CD4-positive, alpha-beta T cell treated with Interleukin-12 subunit alpha and Interleukin-12 subunit beta, for 1 hour (primary cell): ENCODE measurements at places on chromosomes 4 and X.
A peak's percentile ranks its signal among the peaks of the same experiment; 100 is the strongest.

DNA sequence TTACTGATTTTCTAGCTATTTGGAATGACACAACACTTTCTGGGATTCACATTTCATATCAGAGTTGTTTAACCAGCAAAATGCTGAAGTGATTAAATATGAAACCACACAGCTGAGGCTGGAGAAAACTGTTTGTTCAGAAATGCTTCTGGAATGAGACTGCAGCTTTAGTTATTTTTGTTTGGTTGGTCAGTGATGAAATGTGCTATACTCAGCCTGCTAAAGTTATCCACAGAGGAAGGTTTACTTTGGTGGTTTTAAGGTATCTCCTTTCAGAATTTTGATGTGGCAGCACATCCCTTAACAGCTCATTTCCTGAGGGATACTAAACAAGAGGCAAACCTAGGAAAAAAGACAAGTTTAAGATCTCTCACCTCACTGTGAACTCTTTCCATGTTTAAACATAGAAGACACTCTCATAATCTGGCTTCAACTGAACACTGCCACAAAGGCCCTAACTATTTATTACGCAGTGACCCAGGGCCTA is 106.6 kb upstream of the PDE5A start:
- no peak for DNase-seq

- DNase-seq: no peak
Measured at GRCh38 chr4:182846036-182846435, 71.2 kb downstream of the DCTD start.

DNA sequence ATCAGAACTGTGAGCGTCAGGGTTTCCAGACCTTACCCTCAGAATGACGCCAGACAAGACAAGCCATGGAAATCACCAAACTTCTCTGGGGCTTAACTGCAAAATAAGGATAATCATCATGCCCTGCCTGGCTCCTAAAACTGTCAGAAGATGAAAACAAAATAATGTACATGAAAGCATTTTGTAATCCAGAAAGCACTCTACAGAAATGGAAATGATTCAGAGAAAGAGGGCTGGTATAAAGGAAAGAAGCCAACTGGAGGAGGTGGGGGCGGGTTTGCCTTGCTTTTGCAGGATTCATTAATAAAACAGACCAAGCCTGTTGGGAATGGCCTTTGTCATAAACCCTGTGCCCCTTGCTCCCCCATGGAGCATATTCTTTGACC is 47.3 kb downstream of the SEPSECS start:
- no peak for DNase-seq

- DNase-seq: no peak
Measured at GRCh38 chrX:119708936-119709335, 16.0 kb upstream of the SEPTIN6 start.

GRCh38 chrX:150847088-150847487 is 51.4 kb downstream of the CD99L2 start:
- DNase-seq: no peak

GRCh38 chrX:120999413-120999812 is 13.9 kb upstream of the CT47A1 start:
- DNase-seq: no peak

DNA sequence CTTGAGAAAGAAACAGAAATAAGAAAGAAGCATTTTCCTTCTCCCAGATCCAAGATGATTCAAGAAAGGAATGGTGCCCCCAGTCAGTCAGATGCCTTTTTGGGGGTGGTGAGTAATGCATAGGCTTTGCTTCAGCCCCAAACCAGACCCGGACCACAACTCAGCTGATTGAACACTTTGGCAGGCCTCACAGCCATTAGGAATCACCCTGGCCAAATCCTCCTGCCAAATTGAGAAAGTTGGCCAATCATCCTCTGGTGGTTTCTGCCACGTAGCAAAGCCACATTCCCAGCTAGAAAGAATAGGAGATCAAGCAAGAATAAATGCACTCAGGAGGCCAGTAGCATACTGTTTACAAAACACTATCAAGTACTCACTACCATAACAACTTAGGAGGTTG is 33.7 kb downstream of the FRMD7 start:
- no peak for DNase-seq

DNA sequence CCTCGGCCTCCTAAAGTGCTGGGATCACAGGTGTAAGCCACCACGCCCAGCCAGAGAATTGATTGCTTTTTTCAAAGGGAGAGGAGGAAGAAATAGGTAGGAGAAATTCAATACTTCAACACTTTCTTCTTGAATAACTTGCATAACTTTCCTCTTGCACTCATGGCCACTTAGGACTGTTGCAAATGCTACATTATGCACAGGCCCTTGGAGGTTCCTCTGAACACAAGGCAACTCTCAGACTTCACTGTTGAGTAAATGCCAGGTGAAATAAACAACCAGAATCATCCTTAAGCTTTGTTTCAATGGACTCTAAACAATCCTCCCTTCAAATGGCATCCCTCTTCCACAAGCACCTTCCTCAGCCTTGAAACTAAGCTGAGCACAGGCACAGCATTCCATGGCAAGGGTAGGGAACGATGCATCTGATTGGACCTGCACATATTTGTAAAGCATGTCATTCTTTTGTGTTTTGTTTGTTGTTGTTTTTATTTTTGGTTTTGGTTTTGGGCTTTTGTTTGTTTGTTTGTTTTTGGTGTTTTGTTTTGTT is 28.1 kb downstream of the CORIN start:
- no peak for DNase-seq

DNA sequence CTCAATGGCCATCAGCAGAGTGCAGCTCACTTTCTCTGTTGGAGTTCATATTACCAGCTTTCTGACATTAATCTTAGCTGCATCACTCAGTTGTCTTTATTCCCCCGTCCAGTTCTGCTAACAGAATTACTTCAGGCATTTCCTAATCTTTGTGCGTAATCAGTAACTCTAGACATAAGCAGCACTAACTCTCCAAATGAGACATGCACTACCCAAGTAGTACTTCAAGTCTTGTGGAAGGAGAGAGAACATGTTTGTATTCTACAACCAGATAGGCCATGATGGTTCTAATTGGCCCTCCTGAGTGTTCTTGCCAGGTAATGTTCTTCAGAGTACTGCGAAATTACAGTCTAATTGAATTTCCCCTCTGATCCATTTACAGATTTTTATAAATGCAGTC is 448.5 kb upstream of the RPS6KA3 start:
- no peak for DNase-seq

DNA sequence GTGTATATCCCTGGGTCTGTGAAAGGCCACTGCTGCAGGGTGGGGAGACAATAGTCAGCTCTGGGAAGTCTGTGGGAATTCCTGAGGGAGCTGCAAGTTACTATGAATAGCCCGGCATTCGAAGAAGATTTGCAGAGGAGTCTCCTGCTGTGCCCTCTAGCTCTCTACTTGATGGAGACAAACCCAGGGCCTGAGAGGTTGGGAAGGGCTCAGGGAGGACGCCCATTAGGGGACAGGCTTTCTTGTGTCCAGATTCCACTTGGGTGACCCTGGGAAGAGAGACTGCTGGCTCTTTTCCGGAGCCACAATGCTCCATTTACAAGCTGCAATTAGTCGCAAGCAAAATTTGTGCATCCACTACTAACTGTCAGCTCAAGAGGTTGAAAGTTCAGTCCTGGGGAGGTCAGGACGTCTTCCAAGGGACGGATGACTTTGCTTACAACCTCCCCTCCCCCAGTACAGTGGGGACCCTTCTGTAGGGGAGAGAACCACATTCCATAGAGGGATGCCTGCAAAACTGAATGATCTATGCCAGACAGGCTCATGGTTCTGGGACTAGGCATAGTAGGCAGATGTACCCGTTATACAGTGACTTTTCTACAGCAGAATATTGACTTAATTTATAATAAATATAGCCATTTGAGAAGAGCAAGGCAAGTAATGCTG is 48.2 kb upstream of the PHOX2B start:
- no peak for DNase-seq

DNA sequence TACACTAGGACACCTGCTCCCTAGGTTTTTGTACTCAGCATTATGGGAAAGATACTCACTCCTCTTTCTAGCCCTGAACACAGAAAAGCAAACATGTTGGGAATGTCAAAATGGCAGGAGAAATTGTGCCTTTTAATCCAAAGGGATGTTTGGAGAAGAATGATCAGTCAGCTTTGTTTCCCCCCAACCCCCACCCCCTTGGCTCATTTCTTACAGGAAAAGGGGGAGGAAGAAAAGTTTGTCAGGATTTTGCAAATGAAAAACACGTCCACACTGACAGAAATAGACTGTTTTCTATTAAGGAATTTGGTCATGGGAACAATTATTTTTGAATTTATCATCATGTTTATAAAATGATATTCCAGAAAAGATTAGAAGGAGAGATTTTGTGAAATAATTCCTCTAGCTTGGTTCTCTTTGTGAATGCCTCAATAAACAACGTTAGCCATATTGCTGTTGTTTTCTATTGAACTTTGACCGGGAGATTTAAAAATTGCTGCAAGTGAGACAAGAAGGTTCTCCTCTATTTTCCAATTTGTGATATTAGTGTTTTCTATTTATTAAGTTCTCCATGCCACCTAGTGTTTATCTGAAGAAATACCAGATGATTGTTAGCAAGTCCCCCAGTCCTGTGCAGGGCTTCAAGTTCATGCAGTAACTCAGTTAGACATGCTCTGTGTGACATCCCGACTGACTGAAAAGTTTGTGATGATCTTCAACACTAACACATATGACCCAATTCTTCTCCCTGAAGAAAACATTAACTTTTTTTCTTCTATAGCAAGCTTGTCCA is 31.3 kb upstream of the TFDP3 start:
- no peak for DNase-seq

DNA sequence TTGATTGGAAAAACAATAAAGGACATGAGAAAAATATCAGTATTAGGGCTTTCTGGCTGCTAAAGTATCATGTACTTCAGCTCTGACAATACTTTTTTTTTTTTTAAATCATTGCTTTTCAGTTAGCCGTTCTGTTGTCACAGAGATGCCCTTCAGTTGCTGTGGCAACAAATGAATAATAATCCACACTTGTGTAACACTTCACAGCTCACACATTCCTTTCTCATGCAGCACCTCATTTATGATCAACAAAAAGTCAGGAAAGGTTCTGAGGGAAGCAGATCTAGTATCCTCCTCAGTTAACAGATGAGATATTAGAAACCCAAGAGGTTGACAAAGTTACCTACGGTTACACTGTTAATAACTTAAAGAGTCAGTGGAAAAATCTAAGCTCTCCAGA is 444.2 kb upstream of the SLIT2 start:
- no peak for DNase-seq

DNA sequence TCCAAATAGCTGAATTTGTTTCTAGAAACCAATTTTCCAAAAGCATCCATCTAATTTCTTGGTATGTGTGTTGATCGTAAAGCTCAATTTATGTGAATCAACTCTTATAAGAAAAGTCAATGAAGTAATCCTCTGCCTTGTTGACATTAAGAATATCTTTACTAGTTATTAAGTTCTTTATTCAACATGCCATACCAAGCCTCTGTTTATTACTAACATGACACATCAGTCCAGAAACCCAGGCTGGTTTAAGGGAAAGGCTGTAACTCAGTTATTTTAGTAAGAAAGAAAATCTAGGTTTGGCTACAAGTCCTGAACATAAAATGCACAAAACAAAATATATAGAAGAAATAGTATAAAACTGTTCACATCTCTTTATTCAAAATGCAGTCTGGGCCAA is 48.0 kb downstream of the KLHL34 start:
- no peak for DNase-seq

- DNase-seq: no peak
Measured at GRCh38 chr4:73919691-73920090, 50.5 kb downstream of the CXCL1 start.

GRCh38 chr4:105605493-105605892 is 53.1 kb downstream of the ARHGEF38 start:
- no peak for DNase-seq

- DNase-seq: no peak
Measured at GRCh38 chr4:149202117-149202516, 613.5 kb downstream of the IQCM start.

GRCh38 chr4:26958925-26959653 is 98.4 kb downstream of the STIM2 start:
- no peak for DNase-seq

- DNase-seq: peak; percentile 35
Measured at GRCh38 chr4:165326831-165327210, 648 bp upstream of the MSMO1 start.

- DNase-seq: no peak
Measured at GRCh38 chrX:148794350-148794749, 293.9 kb downstream of the AFF2 start.

DNA sequence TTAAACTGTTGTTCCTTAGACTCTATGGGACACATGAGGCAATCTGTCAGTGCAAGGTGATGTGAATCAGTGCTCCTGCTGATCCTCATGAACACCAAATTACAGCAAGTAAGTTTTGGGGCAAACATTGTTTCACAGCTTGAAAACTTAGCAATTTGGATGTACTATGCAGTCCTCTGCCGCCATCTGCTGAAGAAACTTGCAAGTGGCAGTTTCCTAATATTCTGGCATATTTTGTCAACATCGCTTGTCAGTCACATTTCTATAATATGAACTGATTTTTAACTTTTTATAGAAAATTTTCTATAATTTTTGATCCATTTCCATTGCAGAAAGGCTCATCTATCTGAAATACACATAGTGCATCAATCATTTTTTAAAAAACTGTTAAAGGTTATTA is 56.3 kb downstream of the ZAR1 start:
- peak; percentile 16 for DNase-seq
